Thymus (tissue), 14 donors: ENCODE measurements at places on chromosomes 7 and 10.

GRCh38 chr7:140447841-140448240, 31.5 kb downstream of the MKRN1 start:
- no peak for DNase-seq

- DNase-seq: no peak
These were observed 85.9 kb downstream of the MDFIC start for GRCh38 chr7:115007751-115008150.

GRCh38 chr10:75588031-75588430, 156.6 kb downstream of the LRMDA start:
- DNase-seq: no peak

- DNase-seq: no peak
These were observed 11.6 kb downstream of the OGDHL start for GRCh38 chr10:49750546-49750945.

- peak; percentile 19 for DNase-seq
These were observed 48.1 kb upstream of the COMTD1 start for GRCh38 chr10:75283671-75284470.

- no peak for DNase-seq
These were observed 240.6 kb downstream of the DGKI start for GRCh38 chr7:137606061-137606674.

DNA sequence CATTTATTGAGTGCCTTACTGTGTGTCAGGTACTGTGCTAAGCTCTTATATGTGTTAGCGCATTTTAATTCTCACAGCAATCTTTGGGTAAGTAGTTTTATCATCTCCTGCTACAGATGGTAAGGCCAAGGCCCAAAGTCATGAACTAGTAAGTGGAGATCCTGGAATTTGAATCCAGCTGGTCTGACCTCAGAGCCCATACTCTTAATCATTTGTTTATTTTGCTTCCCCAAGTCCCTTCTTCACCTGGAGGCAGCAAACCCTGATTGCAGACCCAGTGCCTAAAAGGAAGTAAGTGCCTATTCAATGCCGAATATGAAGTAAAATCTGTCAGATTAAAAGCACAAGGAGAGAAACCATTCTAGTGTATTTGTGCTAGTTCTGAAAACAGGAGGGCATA, 182.9 kb upstream of the TCF7L2 start:
- DNase-seq: no peak
